Activated effector memory CD4-positive, alpha-beta T cell treated with Interleukin-2 at 50 U/mL for 16 hours (primary cell): ENCODE measurements at places on chromosomes 1 and 21.

GRCh38 chr1:9676815-9677393, 25.4 kb downstream of the PIK3CD start:
- DNase-seq = no peak

DNA sequence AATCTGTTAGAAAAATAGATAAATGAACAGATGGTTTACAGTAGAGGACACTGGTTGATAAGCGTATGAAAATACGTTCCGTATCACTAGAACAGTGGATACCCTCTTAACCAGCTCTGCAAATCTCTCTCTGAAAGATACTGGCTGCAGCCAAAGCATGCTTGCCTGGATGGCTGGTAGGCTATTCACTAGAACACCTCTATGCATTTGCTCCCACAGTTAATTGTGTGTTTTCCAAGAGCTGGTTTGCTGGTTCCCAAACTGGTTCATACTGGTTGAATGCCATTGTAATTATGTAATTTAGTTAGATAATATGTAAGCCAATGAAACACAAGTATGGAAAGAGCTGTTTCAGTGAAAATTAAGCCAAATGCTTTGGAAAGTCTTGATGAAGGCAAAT, 126.6 kb downstream of the C1orf21 start:
- DNase-seq = no peak

- DNase-seq = no peak
These were observed 7.4 kb downstream of the ARHGEF16 start for GRCh38 chr1:3461934-3462275.

DNA sequence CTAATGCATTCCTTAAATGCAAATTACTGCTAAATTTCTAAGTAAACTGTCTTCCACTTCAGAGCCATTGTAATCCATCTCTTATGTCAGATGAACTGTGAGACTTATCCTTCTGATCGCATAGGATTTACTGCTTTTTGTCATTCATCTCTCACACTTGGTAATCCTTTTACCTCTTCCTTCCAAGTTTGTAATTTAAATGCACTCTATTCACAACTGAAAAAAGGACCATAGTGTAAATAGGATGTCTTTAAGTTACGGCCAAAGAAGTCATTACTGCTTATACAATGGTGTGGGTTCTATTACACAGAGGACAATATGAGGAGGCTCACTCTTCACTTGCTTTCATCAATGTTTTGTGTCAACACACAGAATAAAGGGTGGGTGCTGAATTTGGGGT, 393.3 kb downstream of the PTBP2 start:
- DNase-seq = no peak

DNA sequence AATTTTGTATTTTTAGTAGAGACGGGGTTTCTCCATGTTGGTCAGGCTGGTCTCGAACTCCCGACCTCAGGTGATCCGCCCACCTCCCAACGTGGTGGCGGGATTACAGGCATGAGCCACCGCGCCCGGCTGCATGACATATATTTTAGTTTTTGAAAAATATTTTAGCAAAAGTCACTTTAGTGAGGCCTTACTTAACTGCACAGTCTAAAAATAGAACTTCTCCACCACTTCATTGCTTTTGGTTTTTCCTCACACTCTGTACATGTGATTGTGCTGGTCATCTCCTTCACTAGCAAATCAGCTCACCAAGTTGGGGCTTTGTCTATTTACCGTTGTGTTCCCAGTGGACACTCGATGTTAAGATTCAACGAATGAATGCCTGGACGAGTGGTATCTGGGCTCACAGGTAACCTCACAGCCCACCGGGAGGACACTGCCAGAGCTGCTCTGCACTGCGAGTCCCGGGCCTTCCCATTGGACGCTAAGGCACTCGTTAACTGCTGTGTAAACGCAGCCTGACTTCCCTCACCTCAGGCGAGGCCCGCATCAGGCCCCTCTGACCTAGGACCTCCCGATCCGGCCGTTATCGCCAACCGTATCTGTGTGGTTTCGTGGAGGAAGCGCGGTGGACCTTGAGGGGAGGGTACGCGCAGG, 14.0 kb upstream of the ZNF692 start:
- no peak for DNase-seq
